M059J (cell line): ENCODE measurements at places on chromosomes 1 and 21. TPM values are rescaled to one million over a fixed set of nuclear protein-coding genes. Genes with fewer than 3 reads are reported as not detected.

GRCh38 chr1:199734186-199734585 is 293.3 kb upstream of the NR5A2 start:
- no peak for DNase-seq

NOL9 gene
- total RNA-seq = 13.2 and 25.5 TPM in 2 replicates

DNA sequence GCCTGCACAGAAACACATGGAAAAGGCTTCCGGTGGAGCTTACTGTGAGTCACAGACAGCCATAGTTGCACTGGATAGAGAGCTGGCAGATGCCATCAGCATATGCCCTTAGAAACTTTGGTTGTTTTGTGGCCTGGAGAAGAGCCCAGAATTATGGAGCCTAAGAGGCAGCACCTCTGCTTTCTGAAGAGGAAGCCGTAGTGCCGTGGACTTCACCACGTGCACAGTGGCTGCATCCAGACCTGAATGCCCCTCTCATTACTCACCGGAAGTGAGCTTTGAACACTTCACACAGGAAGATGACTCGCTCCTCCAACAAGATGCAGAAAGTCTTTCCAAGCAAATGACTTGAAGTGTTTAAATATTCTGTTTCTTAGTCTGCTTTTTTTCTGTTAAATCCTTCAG is 28.4 kb downstream of the JUN start:
- peak; percentile 100 for DNase-seq

GRCh38 chr1:64031236-64031635 is 172.2 kb upstream of the UBE2U start:
- DNase-seq = peak; percentile 9

GRCh38 chr1:99648107-99648506 is 2.2 kb downstream of the PALMD start:
- peak; percentile 84 for DNase-seq
